IMR-90 (cell line): ENCODE measurements at places on chromosomes 4 and X. TPM values are rescaled to one million over a fixed set of nuclear protein-coding genes. Genes with fewer than 3 reads are reported as not detected.

- peaks cover 7% of the 10 kb centered on the region for H3K36me3 ChIP-seq
- H3K4me1 ChIP-seq = no peaks in the 10 kb centered on the region
- H3K27ac ChIP-seq = no peak overlapping the region
Measured at GRCh38 chr4:128107766-128108165, 46.7 kb downstream of the LARP1B start.

DNA sequence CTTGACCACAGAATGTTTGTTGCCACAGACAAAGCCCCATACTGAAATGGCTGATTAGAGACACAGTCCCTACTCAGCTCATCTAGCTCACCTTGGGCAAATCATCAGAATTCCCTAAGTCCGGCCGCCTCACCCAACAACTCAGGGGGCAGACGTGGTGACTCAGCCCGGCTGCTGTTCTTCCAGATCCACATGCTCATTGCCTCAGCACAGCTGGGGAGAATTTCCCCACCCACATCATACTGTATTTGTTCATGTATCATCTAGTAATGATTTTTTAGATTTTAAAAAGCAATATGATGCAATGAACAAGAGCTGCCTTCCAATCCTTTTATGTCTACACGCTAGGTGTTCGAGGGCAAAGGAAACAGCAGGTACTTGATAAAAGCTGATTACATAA lies 333.8 kb upstream of the TENM3 start:
- H3K36me3 ChIP-seq = no peaks in the 10 kb centered on the region
- no peaks in the 10 kb centered on the region; the same call in 1 of the 2 replicates for H3K4me1 ChIP-seq
- H3K27ac ChIP-seq = no peak overlapping the region
- peak; percentile 91 for DNase-seq

DNA sequence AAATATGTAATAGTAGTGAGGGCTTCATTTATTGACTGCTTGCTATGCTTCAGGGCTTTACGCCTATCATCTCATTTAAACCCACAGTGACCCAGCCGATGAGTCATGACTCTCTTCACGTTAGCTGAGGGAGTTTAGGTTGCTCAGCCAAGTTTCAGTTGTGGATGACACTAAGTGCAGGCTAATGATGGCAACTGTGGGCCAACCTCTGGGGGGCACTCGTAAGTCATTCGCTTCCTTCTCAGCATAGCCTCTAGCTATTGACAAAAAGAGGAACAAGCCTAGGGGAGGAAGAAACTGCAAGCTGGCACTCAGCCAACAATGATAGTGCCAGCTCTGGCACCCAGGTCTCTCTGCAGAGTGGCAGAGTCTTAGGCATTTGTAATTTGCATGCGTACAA lies 325.0 kb downstream of the ARHGAP10 start:
- peaks cover 6% of the 10 kb centered on the region; the same call in 1 of the 2 replicates for H3K4me1 ChIP-seq
- H3K36me3 ChIP-seq = peaks cover 2% of the 10 kb centered on the region

DNA sequence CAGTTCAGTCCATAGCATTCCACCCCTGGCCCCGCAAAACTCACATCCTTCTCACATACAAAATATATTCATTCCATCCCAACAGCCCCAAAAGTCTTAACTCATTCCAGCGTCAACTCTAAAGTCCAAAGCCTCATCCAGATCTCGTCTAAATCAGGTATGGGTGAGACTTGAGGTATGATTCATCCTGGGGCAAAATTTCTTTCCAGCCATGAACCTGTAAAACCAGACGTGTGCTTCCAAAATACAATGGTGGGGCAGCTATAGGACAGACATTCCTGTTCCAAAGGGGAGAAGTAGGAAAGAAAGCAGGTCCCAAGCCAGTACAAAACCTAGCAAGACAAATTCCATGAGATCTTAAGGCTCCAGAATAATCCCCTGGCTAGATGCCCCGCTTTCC lies 76.9 kb downstream of the CLDN34 start:
- no peak overlapping the region for H3K4me3 ChIP-seq
- peaks cover 14% of the 10 kb centered on the region for H3K4me1 ChIP-seq
- H3K27ac ChIP-seq = no peak overlapping the region
- H3K27me3 ChIP-seq = no peaks in the 10 kb centered on the region

- no peaks in the 10 kb centered on the region for H3K36me3 ChIP-seq
- no peaks in the 10 kb centered on the region for H3K27me3 ChIP-seq
- no peak overlapping the region for H3K27ac ChIP-seq
- H3K4me1 ChIP-seq = no peaks in the 10 kb centered on the region
- DNase-seq = no peak
Measured at GRCh38 chrX:57379296-57379695, 92.8 kb downstream of the FAAH2 start.

- no peaks in the 10 kb centered on the region for H3K4me1 ChIP-seq
- H3K27me3 ChIP-seq = no peaks in the 10 kb centered on the region
- no peak overlapping the region for H3K27ac ChIP-seq
- DNase-seq = no peak
- H3K36me3 ChIP-seq = no peaks in the 10 kb centered on the region
Measured at GRCh38 chr4:189809241-189809735, 131.4 kb upstream of the FRG1 start.

DNA sequence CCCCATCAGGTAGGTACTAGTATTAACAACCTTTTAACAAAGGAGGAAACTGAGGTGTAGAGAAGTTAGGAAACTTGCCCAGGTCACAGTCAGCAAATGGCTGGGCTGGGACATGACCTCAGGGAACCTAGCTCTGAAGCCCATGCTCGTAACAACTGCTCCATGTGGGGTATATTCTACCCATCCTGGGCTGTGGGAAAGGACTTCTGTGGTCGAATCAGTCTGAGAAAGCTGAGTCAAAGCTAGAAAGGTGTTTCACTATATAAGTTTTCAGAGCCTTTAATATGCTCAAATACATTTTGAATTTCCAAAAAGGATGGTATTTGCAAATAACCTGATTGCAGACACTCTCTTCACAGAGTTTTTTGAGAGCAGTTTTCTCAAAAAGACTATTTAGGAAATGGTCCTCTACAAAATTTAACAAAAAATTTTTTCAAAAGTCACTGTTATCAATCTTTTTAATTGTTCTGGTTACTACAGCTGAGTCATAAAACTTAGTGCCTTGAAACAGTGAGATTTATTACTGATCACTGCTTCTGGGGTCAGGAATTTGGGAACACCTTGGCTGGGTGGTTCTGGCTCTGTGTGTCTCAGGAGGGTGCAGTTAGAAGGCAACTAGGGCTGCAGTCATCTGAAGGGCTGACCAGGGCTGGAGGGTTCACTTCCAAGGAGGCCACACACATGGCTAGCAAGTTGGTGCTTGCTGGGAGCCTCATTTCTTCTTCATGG lies 53.6 kb downstream of the NSG1 start:
- no peak overlapping the region for H3K4me3 ChIP-seq
- no peaks in the 10 kb centered on the region for H3K27me3 ChIP-seq
- H3K27ac ChIP-seq = no peak overlapping the region
- no peak for DNase-seq

- H3K4me1 ChIP-seq = peaks cover 12% of the 10 kb centered on the region
- no peaks in the 10 kb centered on the region for H3K36me3 ChIP-seq
- no peak overlapping the region for H3K4me3 ChIP-seq
- no peak for DNase-seq
- H3K27ac ChIP-seq = no peak overlapping the region
Measured at GRCh38 chr4:6951880-6952381, 42.3 kb downstream of the TBC1D14 start.

GRCh38 chr4:95877636-95878035 lies 37.7 kb downstream of the PDHA2 start:
- no peak overlapping the region for H3K27ac ChIP-seq
- no peaks in the 10 kb centered on the region for H3K36me3 ChIP-seq
- H3K27me3 ChIP-seq = no peaks in the 10 kb centered on the region

GRCh38 chrX:153879741-153880439 lies 6.1 kb downstream of the L1CAM start:
- no peak for DNase-seq
- H3K36me3 ChIP-seq = no peaks in the 10 kb centered on the region
- no peak overlapping the region for H3K4me3 ChIP-seq
- no peak overlapping the region for H3K27ac ChIP-seq

- no peak overlapping the region for H3K4me3 ChIP-seq
- H3K36me3 ChIP-seq = 0 out of 2 replicates have a peak, but pooled peaks cover 2% of the 10 kb centered on the region
- H3K27me3 ChIP-seq = no peaks in the 10 kb centered on the region
- no peak overlapping the region for H3K27ac ChIP-seq
Measured at GRCh38 chr4:182736207-182736606, 181.0 kb downstream of the DCTD start.

- H3K36me3 ChIP-seq = no peaks in the 10 kb centered on the region
- H3K4me3 ChIP-seq = peak overlapping the region; percentile 19; the same call in 1 of the 2 replicates
- H3K27ac ChIP-seq = peak overlapping the region; percentile 76
- peak; percentile 88 for DNase-seq
- no peaks in the 10 kb centered on the region for H3K27me3 ChIP-seq
Measured at GRCh38 chrX:139890991-139891700, 41.7 kb downstream of the ATP11C start.

DNA sequence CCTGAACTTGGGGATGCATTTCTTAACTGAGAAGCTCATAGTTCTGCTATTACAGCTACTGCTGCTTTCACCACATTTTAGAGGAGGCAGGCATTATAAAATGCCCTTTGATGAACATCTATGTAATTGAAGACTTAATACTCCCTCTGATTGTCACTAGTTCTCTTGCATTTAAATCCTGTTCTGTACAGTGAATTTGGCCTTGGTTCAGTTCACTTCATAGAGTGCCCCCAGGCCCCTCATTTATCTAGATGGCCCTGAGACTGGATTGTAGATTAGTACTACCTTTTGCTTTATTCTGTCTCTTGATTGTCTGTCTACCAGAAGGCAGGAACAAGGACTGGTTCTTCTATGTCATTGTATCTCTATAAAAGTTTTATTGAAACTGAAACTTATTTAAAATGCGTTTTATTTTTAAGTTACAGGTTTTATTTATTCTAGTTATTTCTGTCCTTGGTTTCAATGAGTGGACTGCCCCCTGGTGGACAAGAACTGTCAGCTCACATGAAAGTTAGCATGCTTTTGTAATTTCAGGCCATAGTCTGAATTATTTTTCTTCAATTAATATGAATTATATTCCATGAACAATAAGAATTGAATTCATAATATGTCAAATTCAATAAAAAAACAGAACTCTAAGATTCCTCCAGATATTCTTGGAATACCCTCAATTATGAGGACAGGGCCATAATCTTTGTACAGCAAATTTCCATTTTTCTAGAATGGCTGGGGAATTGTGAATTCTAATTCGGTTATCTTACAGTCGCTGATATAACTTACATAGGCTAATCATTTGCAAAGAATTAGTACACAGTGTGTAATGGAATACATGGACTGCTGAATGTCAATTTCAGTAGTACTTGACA lies 47.2 kb upstream of the TMEM33 start:
- DNase-seq = peak; percentile 64
- H3K4me1 ChIP-seq = no peaks in the 10 kb centered on the region
- H3K4me3 ChIP-seq = no peak overlapping the region
- H3K36me3 ChIP-seq = no peaks in the 10 kb centered on the region
- H3K27me3 ChIP-seq = peaks cover 37% of the 10 kb centered on the region

DNA sequence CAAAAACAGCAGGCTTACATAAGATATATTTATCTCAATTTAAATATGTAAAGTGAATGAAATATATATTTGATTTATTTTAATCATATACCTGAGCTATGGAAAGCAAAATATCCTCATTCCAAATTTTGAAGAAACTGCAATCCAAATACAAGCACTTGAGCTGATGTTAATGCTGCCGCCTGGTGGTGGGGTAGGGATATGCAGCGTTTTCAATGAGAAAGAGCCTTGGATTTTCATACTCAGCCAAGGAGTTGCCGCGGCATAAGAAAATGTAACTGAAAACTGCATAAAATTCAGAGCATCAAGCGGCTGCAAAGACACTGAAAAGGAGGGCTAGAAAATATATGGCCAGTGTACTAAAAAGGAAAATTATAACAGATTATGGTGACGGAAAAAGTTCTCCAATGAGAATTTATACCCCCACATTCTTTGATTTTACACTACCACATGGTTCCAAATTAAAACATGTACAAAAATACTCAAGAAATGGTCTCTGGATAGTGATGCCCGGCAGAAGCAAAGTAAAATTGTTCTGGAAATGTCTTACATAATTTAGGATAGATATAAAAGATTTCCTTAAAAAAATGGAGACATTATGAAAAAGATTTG lies 660.3 kb upstream of the PITX2 start:
- no peaks in the 10 kb centered on the region for H3K27me3 ChIP-seq
- no peaks in the 10 kb centered on the region for H3K4me1 ChIP-seq
- peak; percentile 57 for DNase-seq
- H3K27ac ChIP-seq = no peak overlapping the region
- H3K36me3 ChIP-seq = no peaks in the 10 kb centered on the region
- H3K4me3 ChIP-seq = no peak overlapping the region

GRCh38 chrX:45760187-45760742 lies 559.6 kb upstream of the DIPK2B start:
- DNase-seq = no peak
- no peaks in the 10 kb centered on the region for H3K27me3 ChIP-seq
- H3K36me3 ChIP-seq = peaks cover 21% of the 10 kb centered on the region
- no peak overlapping the region for H3K4me3 ChIP-seq
- H3K27ac ChIP-seq = peak overlapping the region; percentile 35; the same call in 1 of the 2 replicates

- H3K36me3 ChIP-seq = no peaks in the 10 kb centered on the region
- DNase-seq = no peak
- no peak overlapping the region for H3K27ac ChIP-seq
Measured at GRCh38 chrX:67545893-67546495, 2.2 kb downstream of the AR start.

DNA sequence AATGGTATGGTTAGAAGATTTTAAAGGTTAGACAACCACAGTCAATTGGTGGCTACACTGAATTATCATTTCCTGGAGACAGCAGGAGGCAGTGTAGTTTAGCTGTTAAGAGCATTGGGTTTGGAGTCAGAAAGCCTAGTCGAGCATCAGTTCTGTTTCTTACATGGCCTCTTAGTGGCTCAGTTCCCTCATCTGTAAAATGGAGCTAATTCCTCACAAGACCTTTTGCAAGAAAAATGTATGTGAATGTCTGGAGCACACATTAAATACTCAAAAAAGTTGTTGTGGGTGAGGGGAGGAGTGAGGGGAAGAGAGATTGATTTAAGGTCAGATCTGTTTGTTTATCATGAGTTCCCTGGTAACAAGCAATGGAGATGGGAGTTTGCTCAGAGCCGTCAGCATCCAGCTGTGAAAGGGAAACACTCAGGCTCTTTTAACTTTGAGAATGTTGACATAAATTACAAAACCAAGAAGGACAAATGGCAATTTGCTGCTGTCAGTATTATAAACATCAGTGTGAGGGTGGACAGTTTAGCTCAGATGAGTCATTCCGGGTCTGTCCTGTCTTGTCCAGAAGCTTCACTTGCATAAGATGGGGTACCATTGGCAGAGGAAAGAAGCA lies 98.2 kb upstream of the PGRMC2 start:
- H3K27ac ChIP-seq = peak overlapping the region; percentile 78
- peaks cover 34% of the 10 kb centered on the region for H3K4me1 ChIP-seq
- no peak overlapping the region for H3K4me3 ChIP-seq

DNA sequence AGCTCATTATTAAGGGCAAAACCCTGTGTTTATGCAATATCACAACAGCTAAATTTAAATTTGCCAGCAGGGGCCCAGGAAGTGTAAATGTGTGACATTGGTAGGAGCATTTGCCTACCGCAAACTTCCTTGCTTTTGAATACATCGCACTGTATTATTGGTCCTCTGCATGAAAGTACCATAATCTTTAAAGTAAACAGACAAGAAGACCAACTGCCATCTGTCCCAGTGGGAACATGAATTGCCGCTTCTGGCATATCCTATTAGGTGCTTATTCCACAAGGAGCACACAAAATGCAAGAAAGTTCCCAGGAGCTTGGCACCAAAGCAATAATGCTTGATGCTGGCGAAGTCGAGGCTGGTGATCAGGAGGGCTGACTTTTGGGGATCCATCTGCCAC lies 51.3 kb downstream of the SOD3 start:
- DNase-seq = no peak
- H3K4me3 ChIP-seq = no peak overlapping the region
- no peaks in the 10 kb centered on the region for H3K36me3 ChIP-seq
- peaks cover 12% of the 10 kb centered on the region for H3K4me1 ChIP-seq
- no peak overlapping the region for H3K27ac ChIP-seq

The CLDN2 gene
- not detected in 2 replicates for total RNA-seq

The MAGEB6 gene
- total RNA-seq = not detected in 2 replicates

The ETFDH gene
- total RNA-seq = 14.0 and 18.3 TPM in 2 replicates

The TKTL2 gene
- not detected in 2 replicates for total RNA-seq

The SSX2B gene
- total RNA-seq = not detected in 2 replicates

The TMEM144 gene
- 1.9 and 2.2 TPM in 2 replicates for total RNA-seq
